ENCODE measurements at places on chromosomes 16 and 17.

- no peak for DNase-seq
Observed at GRCh38 chr17:9105068-9105868, 84.0 kb downstream of the NTN1 start.

- DNase-seq = no peak
Observed at GRCh38 chr16:61934601-61935000, 101.6 kb downstream of the CDH8 start.

DNA sequence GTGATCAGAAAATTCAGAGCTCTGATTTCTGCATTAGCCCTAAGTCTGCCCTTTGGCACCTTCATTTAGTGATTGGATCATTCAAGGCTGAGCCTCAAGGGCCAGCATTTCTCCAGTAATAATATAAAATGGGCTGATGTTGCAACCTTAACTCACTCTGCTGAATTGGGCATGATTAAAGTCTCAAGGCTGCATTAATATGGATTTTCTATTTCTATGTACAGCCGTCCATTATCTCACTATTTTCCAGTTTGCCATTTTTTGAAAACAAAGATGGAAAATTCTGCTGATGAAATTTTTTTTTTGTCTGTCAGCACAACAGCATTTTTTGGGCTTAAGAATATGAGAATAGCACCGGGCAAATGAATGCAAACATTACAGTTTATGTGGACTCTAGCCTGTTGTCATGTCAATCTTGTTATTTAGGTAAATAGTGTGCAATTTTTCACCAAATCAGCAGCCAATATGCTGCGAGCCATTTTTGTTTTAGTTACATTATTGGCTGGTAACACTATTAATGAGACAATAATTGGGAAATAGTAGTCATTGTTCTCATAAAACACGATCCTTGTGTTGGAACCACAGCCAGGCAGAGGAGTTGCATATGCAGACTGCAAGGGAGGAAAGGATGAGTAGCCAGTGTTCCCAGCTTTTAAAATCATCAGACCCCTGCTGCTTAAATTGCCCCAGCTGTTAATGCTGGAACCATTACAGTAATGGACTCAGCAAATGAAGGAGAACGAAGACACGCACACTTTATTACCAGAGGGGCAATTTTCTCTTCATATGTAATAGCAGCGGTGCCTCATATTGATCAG lies 10.5 kb downstream of the FTO start:
- peak; percentile 22 for DNase-seq

GRCh38 chr17:73546770-73547536 lies 97.3 kb downstream of the SDK2 start:
- no peak for DNase-seq

GRCh38 chr16:48350736-48351135 lies 34.5 kb downstream of the SIAH1 start:
- no peak for DNase-seq

- DNase-seq = peak; percentile 43
Observed at GRCh38 chr16:63717806-63718205, 1404.1 kb downstream of the CDH11 start.

GRCh38 chr17:48234922-48235321 lies 127.4 kb downstream of the SNX11 start:
- no peak for DNase-seq

DNA sequence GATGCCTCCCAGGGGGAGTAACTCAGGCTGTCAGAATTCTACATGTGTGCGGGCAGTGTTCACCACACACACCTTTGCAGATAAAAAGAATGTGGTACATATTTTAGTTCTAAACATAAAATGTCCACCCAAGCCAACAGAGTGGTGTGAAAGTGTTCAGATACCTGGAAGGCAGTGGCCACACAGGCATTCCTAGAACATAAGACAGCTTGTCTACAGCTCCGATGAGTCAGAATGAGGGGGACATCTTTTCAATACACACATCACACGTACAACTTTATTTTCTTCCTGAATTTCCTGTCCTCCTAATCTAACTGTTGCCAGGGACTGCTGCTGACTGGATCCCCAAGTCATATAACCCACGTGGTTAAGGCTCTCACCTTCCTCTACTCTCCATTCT lies 142.3 kb downstream of the ZFHX3 start:
- DNase-seq = no peak

GRCh38 chr16:69471121-69471520 lies 46.7 kb downstream of the CYB5B start:
- no peak for DNase-seq

DNA sequence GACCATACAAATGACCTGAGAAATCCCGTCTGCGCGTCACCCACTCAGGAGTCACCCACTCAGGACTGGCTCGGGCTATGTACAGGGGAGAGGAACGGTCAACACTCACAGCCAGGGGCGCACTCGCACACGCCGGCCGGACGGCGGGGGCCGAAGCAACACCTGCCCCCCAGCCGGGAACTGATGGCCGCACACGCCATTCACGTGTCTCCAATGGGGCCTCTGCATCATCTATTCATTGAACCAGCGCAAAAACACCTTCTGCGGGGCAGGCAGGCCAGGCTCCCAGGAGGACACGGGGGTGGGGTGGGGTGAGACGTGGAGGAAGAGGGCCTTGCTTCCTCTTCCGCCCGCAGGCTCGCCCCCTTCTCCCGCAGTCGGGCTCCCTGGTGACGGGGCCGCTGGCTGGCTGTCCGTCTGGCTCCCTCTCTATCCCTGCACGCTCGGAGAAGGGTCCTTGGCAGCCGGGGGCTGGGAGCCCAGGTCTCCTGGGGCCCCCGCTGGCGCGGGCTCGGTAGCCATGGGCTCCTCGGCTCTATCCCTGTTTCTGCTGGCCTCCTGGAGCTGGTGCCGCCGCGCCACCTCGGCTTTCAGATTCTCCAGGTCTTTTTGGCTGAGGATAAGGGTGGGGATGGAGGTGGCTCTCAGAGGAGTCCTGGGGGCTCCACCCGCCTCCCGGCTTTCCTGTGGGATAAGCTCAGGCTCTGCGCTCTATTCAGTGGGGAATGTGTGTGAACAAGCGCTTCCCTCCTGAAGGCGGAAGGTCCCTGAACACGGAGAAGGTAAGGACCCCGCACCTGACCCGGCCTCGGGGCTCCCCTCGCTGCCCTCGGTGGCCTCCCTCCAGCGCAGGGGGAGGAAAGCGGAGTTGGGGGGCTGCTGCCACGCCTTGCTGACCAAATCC lies 21.1 kb downstream of the CLUH start:
- DNase-seq = no peak

- DNase-seq = no peak
Observed at GRCh38 chr16:70754851-70755600, 45.9 kb downstream of the VAC14 start.

- no peak for DNase-seq
Observed at GRCh38 chr16:383326-384051, 1.7 kb upstream of the PGAP6 start.

DNA sequence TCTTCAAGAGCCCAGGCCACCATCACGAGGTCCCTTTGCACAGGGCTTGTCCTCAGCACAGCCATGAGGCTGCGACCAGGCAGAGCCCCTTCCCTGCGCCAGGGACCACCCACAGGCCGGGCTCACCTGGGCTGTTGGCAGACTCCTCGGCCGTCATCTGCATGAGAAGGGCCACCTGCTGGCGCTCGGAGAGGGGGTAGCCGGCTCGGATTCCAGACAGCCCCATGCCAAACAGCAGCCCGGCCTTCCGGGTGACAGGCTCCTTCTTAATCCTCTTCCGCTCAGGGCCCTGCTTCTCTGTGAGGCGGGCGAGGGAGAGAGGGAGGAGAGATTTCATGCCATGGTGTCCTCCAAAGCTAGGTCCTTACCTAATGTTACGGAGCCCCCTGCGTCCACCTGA lies 73.4 kb downstream of the ZNF778 start:
- DNase-seq = no peak

DNA sequence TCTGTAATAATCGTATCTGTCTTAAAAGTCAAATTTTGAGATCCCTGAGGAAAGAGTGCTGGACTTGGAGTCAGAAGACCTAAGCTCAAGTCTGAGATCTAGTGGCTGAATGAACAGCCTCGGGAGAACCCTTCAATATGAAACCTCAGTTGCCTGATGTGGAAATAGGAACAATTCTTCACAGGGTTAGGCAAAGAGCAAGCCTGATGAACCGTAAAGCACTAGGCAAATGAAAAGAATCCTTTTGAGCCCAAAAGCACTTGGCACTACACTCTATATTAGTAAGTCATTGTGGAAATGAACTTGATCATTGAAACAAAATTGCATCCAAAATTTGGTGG lies 20.2 kb downstream of the TXNDC11 start:
- DNase-seq = no peak

GRCh38 chr17:72422204-72422504 lies 301.3 kb downstream of the SOX9 start:
- no peak for DNase-seq

GRCh38 chr16:54140788-54141136 lies 145.8 kb downstream of the IRX3 start:
- DNase-seq = no peak

DNA sequence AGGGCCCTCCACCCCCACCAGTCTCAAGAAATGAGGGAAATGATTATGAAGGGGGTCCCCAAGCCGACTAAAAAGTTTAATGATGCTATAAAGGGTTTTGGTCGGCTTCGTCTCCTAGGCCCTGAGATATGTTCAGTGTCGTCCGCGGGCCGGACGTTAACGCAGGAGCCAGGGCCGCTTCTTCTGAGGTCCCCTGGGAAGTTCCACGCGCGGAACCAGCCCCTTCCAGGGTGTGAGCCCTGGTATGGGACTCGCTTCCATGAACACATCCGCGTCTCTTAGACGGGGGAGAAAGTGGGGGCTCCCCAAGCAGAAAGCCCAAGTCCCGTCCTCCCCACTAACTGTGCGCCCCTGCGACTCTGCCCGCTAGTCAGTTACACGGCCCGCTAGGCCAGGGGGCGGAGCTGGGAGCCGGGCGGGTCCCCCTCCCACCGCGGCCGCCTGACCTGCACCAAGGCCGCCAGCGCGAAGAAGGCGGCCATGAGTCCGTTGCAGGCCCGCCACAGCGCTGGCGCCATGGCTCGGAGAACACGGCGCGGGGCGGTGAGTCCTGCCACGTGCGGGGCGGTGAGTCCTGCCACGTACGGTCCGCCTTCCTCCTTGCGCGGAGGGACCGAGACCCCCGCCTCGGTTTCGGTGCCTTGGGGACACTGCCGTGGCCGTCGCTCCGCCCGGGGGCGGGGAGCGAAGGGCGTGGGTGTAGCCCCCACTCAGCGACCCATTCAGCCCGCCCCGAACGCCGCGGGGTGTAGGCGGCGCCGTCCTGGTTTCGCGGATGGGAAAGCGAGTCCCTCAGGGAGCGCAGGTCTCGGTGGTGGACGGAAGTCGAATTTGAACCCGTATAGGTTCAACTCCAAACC lies at the start of gene TMEM220:
Gene TMEM220 (minus strand): TSS at position 690 of the 860 bp plus-strand sequence. CDS start 172 bp downstream, at position 518.
- no peak for DNase-seq

GRCh38 chr17:7631398-7632380 lies 1.8 kb downstream of the SHBG start:
- DNase-seq = no peak

DNA sequence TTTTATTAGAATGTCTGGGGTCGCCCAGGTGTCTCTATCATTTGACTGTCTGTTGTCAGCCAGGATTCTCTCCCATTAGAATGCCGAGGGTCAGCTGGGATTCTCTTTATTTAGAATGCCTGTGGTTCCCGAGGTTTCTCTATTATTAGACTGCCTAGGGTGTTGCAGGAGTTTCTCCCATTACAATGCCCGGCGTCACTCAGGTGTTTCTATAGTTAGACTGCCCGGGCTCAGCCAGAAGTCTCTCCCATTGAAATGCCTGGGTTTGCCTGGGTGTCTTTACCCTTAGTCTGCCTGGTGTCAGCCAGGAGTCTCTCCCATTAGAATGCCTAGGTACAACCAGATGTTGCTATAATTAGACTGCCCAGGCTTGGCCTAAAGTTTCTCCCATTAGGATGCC lies 2252.0 kb downstream of the TP53TG3F start:
- DNase-seq = no peak

- no peak for DNase-seq
Observed at GRCh38 chr17:80594431-80595269, 50.0 kb downstream of the RPTOR start.

DNA sequence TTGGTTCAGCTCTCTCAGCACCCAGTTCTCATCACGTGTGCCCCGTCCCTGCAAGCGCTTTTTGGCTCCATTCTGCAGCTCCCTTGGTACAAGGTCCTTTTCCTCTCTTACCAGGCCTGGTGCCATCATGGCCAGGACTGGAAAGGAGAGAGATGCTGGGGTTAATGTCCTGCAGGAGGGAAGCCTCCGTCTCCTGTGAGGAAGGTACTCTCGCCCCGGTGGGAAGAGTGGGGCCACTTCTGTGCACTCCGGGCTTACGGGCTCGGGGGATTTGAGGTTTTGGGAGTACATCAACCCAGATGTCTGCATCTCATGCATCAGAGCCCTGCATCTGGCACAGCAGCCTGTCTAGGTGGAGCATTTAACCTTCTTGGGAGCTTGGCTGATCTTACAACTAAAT lies 10.1 kb downstream of the CTRB2 start:
- DNase-seq = no peak

GRCh38 chr17:40350689-40351358 lies 13.7 kb downstream of the GJD3 start:
- DNase-seq = no peak

GRCh38 chr16:23537390-23537789 lies 19.8 kb downstream of the EARS2 start:
- no peak for DNase-seq

GRCh38 chr16:15601212-15601879 lies 41.6 kb downstream of the MARF1 start:
- DNase-seq = no peak

DNA sequence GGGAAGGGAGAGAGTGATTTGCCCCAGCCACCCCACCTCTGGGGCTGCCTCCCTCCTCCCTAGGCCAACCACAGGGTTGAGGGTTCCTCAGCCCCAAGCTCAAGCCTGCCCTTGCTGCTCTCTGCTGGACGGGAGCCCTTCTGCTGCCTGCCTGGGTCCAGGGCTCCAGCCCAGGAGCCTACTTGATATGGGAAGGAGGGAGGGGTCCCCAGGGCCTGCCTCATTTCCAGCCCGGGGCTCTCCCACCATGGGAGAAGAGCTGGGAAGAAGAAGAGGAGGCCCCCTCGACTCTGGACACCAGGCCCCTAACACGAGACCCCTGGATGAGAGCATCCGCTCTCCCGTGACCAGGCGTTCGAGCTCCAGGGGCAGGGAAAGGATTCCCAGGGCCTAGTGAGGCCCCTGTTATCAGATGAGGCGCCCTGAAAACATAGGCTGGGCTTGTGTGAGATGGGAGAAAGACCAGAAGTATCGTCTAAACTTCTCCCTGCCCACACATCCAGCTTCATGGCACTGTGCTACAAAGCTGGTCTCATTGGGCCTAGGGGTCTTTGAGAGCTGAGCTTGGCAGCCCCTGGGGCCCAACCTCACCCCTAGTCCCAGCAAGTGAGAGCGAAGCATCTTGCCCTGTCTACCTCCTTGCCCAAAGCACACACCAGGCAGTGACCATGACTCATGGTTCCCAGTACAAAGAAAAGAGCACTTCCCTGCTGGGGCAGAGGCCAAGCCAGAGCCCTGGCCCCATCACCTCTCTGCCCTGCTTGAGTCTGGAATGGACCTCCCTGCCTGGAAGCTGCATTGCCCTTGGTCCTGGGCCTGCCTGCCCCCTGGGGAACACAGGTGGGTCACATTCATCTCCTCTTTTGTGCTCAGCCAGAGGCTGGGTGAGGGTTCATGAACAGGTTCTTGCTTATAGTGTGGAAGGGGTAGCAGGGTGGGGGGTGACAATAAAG lies 987 bp downstream of the SLC16A5 start:
- no peak for DNase-seq

All from NCI-H446 (cell line).